ENCODE measurements at places on chromosomes 1 and 21.

DNA sequence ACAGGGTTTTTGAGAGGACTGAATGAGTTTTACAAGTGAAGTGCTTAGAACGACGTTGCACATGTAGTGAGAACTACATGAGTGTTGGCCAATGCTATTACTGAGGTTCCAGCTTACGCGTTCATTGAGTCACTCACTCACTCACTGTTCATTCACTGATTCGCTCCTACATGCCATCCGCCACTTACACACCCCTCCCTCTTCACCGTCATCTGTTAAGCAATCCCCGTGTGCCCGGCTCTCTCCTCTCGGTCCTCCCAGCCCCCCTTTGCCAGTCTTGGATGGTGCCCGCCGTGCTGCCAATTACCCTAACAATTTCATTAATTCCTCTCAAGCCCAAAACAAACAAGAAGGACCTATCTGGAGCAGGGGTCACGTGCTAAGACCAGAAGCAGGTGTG, 27.3 kb upstream of the EPHA2 start:
- DNase-seq: no peak

GRCh38 chr1:10429868-10430215, 391 bp upstream of the CENPS start:
- peak; percentile 28 for DNase-seq

DNA sequence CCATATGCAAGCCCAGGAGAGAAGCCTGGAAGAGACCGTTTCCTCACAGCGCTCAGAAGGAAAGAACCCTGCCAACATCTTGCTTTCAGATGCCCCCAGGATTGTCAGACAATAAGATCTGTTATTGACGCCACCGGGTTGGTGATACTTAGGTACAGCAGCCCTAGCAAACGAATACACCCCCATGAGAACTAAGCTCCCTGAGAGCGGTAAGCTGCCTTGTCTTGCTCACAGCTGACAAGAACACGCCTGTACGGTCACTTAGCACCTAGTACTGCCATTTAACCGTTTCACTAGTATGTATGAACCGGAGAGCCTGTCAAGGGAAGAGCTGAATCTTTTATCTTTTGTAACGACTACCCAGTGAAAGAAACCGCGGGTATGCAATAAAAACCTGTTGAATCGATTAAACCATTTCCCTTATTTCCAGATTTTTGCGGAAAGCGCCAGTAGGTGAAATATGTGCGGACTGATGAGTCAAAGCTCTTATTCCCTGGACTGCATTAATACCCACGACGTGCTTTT, 619 bp upstream of the ZBTB8B start:
- peak; percentile 15 for DNase-seq

DNA sequence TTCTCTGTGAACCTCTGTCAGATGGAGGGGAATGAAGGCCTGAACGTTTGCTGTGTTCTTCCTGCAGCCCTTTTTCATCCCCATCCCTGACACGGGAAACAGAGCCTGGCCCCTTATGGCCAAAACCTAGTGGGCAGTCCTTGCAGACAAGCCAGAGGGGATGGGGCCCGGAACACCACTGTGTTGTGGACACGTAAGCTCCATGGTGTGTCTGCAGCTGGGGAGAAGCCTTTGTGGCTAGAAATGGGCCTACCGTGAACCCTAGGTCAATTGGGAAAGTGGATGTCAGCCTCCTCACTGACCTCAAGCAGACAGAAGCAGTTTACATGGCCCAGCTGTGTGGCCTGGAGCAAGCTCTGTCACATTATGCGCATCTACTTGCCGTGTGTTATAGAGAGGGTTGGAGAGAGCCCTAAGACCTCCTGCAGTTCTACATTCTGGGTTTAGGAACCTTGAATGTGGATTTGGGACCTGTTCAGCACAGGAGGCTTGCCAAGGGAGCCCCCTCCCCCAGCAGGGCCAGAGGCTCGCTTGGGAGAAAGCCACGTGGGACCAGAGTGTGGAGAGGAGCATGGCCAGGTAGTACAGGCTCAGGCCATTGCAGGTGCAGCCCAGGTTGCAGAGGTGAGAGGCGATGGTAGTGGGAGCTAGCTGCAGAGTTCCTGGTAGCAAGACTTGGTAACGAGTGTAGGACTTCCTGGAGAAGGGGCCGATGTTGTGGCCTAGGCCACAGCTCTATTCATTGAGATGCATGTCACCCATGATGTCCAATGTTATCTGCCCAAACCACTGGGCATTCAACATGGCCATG, 20.7 kb downstream of the PARS2 start:
- no peak for DNase-seq

- no peak for DNase-seq
Observed at GRCh38 chr1:113027007-113027406, 46.0 kb upstream of the LRIG2 start.

DNA sequence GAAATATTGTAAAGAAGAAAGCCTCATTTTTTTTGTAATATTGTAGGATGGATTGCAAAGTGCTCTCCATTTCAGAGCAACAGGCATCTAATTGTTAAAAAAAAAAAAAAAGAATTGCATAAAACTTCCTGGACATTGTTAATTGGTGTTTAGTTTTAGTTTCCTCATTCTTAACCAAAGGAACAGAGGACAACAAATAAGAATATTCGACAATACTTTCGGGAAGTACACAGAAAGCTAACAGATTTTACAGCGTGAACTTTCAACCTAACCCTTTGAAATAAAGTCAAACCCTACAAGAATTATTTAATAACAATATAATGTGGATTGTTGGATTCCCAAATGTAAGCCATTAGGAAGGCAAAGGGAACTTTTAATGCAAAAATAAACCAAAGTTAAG, 284.4 kb downstream of the KCNT2 start:
- no peak for DNase-seq

DNA sequence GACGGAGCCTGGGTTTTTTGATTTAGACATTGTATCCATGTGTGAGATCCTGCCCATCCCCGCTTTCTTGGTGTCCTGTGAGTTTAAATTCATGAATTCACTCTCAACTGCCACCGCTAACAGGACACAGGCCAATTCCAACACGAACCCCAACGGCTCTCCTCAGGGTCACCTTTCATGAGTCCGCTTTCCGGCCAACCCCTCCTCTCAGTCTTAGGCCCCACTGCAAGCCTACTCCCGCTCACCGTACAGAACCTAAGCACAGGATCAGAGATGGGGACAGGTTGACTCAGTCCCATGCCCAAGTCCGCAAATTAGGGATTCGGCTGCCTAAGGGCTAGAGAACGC, 238 bp upstream of the SCP2 start:
- DNase-seq: no peak

DNA sequence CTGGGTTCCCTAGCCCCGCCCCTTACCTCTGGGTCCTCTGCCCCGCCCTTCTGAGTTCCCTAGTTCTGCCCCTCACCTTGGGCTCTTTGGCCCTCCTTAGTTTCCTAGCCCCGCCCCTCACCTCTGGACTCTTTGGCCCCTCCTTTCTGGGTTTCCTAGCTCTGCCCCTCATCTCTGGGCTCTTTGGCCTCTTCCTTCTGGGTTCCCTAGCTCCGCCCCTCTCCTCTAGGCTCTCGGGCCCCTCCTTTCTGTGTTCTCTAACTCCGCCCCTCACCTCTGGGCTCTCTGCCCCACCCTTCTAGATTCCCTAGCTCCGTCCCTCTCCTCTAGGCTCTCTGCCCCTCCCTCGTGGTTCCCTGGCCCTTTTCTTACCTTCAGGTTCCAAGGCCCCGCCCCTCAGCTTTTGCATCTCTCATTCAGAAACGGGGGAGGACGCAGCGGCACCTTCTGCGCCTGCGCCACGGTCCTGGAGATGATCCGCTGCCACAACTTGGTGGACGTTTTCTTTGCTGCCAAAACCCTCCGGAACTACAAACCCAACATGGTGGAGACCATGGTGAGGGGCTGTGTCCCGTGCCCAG, 88.5 kb downstream of the PTPRU start:
- DNase-seq: no peak

GRCh38 chr1:92447033-92447681, 39.6 kb downstream of the GFI1 start:
- DNase-seq: no peak

DNA sequence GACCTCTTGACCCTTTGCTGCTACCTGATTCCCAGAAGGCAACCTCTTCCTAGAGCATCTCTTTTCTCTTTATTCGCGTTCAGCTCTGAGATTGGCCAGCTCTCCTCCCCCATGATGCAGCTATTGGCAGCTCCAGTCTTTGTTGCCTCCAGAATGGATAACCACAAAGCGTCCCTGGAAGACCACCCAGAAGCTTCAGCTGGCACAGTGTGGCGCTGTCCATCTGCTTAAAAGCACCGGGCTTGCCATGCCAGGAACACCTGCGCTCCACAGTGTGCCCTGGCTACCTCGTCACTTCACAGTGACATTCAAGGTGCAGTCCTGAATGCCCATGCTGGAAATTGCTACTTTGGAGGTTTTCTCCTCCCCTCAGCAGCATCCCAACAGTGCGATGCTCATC, 353.9 kb downstream of the LMO4 start:
- no peak for DNase-seq

GRCh38 chr1:168585937-168586336, 9.5 kb downstream of the XCL1 start:
- no peak for DNase-seq

- no peak for DNase-seq
Observed at GRCh38 chr1:238409191-238409850, 518.6 kb upstream of the ZP4 start.

- DNase-seq: peak; percentile 77
Observed at GRCh38 chr1:20411196-20411980, 74.6 kb downstream of the CAMK2N1 start.

GRCh38 chr1:14482784-14483450, 115.6 kb upstream of the KAZN start:
- DNase-seq: no peak

GRCh38 chr1:86470859-86471258, 2.1 kb downstream of the CLCA1 start:
- no peak for DNase-seq

Measured in kidney capillary endothelial cell (primary cell).